ENCODE measurements at places on chromosomes 3 and 15. TPM values are rescaled to one million over a fixed set of nuclear protein-coding genes. Genes with fewer than 3 reads are reported as not detected.

- DNase-seq, result no peak
These were observed 102.7 kb downstream of the CDIN1 start for GRCh38 chr15:36682101-36682500.

C3orf18 gene
- total RNA-seq, result 10.1 TPM

GRCh38 chr3:56862352-56863062 lies 60.8 kb upstream of the ARHGEF3 start:
- DNase-seq, result no peak

CRYGS gene
- 4.3 TPM for total RNA-seq

DNA sequence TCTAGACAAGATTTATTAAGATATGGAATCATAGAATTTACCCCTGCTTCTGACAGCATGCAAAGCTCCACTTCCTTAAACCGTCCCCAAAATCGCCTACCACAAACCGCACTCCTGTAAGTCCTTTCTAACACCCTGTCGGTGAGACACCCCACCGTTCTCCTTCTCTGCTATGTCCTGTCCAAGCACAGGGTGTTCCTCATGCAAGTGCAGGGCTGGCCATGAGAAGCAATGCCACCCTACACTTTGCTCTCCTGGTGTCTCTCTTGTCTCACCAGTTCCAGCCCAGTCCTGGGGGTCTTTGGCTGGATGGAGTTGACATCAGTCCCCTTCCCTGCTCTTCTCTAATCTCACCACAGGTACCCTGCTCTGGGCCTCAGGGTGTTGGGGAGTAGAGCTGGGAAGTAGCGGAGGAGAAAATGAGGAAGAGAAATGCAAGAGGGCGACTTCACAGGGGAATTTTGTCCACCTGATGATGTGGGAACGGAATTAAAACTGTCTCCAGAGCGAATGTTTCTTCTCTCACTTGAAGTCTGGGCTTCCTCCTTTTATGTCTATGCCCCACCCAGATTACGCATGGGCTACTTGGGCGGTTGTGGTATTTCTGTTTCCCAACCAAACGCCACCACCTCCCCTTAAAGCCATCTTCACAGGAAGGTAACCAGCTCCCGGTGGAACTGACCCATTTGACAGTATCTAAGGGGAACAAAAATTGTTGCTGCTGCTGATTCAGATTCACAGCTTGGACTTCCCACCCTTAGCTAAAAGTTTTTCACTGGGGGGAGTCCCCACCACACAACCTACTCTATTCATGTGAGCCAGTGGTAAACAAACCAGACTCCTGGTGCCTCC lies 49.9 kb downstream of the CASR start:
- DNase-seq, result no peak

Data from HCT116 (cell line).